ENCODE measurements at places on chromosomes 3 and 15. TPM values are rescaled to one million over a fixed set of nuclear protein-coding genes. Genes with fewer than 3 reads are reported as not detected.

DNA sequence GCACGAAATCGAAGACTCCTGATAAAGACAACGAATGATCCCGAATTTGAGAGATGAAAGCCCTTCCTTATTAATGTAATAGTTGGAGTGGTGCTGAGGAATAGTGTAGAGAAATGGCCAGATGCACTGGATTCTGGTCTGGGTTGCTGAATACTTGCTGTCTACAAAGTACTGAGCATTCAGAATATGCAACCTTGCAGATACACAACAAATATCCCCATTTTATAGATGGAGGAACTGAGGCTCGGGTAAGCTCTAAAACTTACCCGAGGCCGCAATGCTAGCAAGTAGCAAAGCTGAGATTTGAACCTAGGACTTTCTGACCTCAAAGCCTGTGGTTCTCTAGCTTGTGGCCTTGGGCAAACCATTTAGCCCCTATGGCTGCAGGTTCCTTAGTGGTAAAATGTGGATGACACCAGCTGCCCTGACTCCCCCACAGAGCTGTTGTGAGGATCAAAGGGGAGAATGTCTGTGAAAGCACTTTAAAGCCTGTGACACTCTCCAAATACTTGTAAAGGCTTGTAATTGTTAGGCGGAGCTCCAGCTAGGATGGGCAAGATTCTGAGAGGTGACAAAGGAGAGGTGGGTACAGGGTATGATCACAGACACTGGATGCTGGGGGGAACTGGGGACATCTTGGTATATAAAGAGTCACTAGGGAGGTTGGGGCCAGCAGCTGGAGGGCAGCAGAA, 39.8 kb downstream of the FOXB1 start:
- DNase-seq = no peak

DNA sequence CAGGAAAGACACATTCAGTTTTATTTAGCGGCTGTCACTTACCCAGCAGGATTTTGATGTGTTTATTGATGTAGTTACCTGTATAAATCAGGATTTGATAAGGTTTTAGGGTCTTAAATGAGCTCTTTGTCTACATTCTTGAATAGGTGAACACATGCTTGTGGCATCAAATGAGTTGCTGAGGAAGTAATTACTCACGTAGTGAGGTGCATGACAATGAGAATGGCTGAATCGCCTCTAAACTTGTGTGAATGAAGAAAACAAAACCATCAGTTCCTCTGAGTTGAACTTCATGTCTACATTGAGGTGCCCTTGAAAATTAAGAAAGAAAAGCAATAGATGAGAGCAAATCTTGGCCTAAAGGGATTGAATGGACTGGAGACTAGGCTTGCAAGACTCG, 245.6 kb upstream of the SATB1 start:
- DNase-seq = no peak

GRCh38 chr3:59392116-59392515, 342.3 kb upstream of the CFAP20DC start:
- no peak for DNase-seq

Gene ANKDD1A
- 1.5 TPM for total RNA-seq

Gene CAV3
- total RNA-seq = not detected
